ENCODE measurements at places on chromosomes 3 and 15. TPM values are rescaled to one million over a fixed set of nuclear protein-coding genes. Genes with fewer than 3 reads are reported as not detected.

Gene FMN1
- total RNA-seq: 0.24 TPM

Gene CNTN6
- total RNA-seq: not detected

GRCh38 chr15:66164788-66165187 lies 88.8 kb downstream of the MEGF11 start:
- H3K27ac ChIP-seq: no peak overlapping the region
- H3K4me1 ChIP-seq: no peaks in the 10 kb centered on the region
- H3K4me3 ChIP-seq: no peak overlapping the region
- no peak for DNase-seq
- H3K27me3 ChIP-seq: no peaks in the 10 kb centered on the region
- H3K36me3 ChIP-seq: no peaks in the 10 kb centered on the region

GRCh38 chr3:171266034-171266739 lies 194.0 kb downstream of the TNIK start:
- DNase-seq: no peak
- no peak overlapping the region for H3K4me3 ChIP-seq
- no peak overlapping the region for H3K27ac ChIP-seq
- peaks cover 65% of the 10 kb centered on the region for H3K4me1 ChIP-seq
- no peaks in the 10 kb centered on the region for H3K27me3 ChIP-seq

Gene MYO1E
- total RNA-seq: 15.4 TPM

GRCh38 chr15:99447497-99448371 lies 118.0 kb upstream of the MEF2A start:
- no peak overlapping the region for H3K27ac ChIP-seq
- H3K36me3 ChIP-seq: no peaks in the 10 kb centered on the region
- no peak overlapping the region for H3K4me3 ChIP-seq
- no peak for DNase-seq
- H3K4me1 ChIP-seq: peaks cover 40% of the 10 kb centered on the region

Gene IQCF5
- not detected for total RNA-seq

DNA sequence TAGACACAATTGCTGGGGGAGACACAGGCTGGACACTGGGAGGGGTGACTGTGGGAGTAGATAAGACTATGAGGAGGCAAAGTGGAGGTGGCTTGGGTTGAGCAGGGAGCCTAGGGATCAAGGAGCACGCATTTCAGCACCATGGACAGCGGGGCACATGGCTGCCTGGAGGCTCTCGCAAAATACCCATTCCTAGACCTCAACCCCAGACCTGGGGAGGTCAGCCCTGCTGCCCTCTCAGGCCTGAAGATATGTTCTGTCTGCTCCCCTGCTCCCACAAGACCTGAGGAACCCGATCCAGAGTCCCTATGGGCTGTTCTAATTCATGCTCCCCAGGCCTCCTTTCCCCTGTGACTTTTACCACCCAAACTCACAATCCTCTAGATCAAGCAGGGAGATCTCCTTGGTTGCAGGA lies 16.0 kb upstream of the CPEB1 start:
- no peaks in the 10 kb centered on the region for H3K27me3 ChIP-seq
- DNase-seq: no peak
- no peaks in the 10 kb centered on the region for H3K4me1 ChIP-seq
- no peak overlapping the region for H3K27ac ChIP-seq
- no peaks in the 10 kb centered on the region for H3K36me3 ChIP-seq

Gene ZNF385D
- total RNA-seq: not detected

Gene XXYLT1
- total RNA-seq: 8.3 TPM

Gene MYNN
- total RNA-seq: 19.2 TPM

- no peaks in the 10 kb centered on the region for H3K4me1 ChIP-seq
- H3K4me3 ChIP-seq: no peak overlapping the region
- no peak overlapping the region for H3K27ac ChIP-seq
- H3K27me3 ChIP-seq: no peaks in the 10 kb centered on the region
Measured at GRCh38 chr3:14689247-14689980, 14.5 kb downstream of the C3orf20 start.

Gene BCL2A1
- total RNA-seq: 55.8 TPM

- DNase-seq: no peak
- H3K27me3 ChIP-seq: no peaks in the 10 kb centered on the region
- H3K36me3 ChIP-seq: no peaks in the 10 kb centered on the region
- H3K4me1 ChIP-seq: no peaks in the 10 kb centered on the region
- no peak overlapping the region for H3K4me3 ChIP-seq
Measured at GRCh38 chr3:17257269-17257668, 372.5 kb downstream of the PLCL2 start.
